Stimulated activated CD8-positive, alpha-beta memory T cell treated with anti-CD3 and anti-CD28 coated beads, Interleukin-12 subunit alpha, Interleukin-12 subunit beta, amount 100 ng/mL, for 1 hour (primary cell): ENCODE measurements at places on chromosomes 6 and 20.

DNA sequence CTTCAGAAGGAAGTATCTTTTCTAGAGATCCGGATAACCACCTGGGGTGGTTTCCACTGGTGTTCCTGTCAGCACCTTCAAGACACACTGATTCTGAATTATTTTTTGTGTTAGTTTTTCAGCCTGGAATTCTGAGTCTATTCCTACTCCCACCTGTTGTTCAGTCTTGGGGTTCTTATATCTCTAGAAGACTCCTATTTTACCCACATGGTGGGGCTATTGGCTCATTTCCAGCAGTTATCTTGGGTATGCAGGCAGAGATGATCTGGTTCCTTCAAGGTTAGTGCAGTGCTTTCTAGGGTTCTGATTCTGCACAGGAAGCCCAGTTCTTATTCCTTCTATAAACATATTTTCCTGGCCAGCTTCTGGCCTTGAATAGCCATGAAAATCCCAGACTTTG lies 175.6 kb upstream of the PDE7B start:
- no peak for DNase-seq

GRCh38 chr6:132218059-132218696 lies 183.1 kb downstream of the MOXD1 start:
- DNase-seq = no peak

- DNase-seq = no peak
Measured at GRCh38 chr6:152685819-152686218, 11.9 kb upstream of the MYCT1 start.

DNA sequence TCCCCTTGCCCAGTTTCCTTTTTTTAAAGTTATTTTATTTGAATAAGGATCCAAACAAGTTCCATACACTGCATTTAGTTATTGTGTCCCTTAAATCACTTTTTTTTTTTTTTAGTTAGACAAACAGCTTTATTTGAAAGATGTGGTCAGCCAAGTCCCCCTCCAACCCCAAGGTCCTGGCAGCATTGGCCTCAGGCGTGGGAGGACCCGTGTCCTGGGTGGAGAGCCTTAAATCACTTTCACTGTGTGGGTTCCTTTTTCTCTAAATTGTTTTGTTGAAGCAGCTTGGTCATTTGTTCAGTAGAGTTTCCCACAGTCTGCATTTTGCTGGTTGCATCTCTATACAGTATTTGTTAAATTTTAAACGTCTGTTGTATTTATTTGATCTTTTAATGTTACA lies 5.2 kb upstream of the TBCC start:
- no peak for DNase-seq

GRCh38 chr20:56211051-56211450 lies 37.5 kb upstream of the MC3R start:
- DNase-seq = no peak

GRCh38 chr6:55569638-55570037 lies 9.4 kb downstream of the HMGCLL1 start:
- DNase-seq = no peak
